ENCODE measurements at places on chromosomes 12 and 14. TPM values are rescaled to one million over a fixed set of nuclear protein-coding genes. Genes with fewer than 3 reads are reported as not detected.

DNA sequence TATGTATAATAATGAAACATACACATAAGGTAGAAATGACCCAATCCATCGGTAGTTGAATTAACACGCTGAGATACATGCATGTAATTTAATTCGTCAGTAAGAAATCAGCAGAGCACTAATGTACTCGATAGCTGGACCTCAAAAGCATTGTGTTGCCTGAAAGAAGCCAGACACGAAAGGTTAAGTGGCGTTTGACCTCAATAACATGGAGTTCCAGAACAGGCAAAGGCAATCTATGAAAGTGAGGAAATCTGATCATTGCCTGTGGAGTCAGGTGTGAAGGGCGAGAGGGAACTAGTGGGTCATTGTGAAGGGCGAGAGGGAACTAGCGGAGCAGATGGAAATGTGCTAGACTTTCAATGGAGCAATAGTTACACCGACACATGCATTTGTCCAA lies 970.4 kb upstream of the TMEM132C start:
- no peak for DNase-seq

DNA sequence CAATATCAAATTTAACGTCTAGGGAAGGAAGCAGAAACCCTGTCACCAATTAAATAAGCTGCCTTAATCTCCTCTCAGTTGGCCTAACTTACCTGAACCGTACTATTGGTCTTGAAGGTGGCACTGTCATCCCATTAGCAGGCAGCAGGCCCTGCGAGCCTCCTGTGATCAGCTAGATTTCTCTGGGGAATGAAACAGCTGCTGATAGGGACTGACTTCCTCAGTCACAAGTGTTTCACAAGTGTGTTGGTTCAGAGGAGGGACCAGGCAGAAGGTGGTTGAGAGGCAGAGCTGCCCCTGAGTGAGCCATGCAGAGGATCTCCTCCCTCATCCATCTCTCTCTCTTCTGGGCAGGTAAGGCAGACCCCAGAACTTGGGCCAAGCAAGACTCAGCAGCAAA lies 166.8 kb downstream of the DAD1 start:
- DNase-seq = no peak

GRCh38 chr12:121805171-121806008 lies 1.6 kb downstream of the SETD1B start:
- DNase-seq = peak; percentile 42

IL31 gene
- total RNA-seq = not detected

GLIPR1L1 gene
- total RNA-seq = not detected

MMP17 gene
- total RNA-seq = 0.32 TPM

- DNase-seq = no peak
Measured at GRCh38 chr12:2119266-2119665, 66.5 kb downstream of the CACNA1C start.

KRT82 gene
- not detected for total RNA-seq

NKX2-1 gene
- total RNA-seq = not detected

TSHR gene
- 0.30 TPM for total RNA-seq

LRTM2 gene
- total RNA-seq = not detected

MAPK1IP1L gene
- 67.2 TPM for total RNA-seq

- no peak for DNase-seq
Measured at GRCh38 chr12:80445083-80445793, 1.2 kb downstream of the PTPRQ start.

GLS2 gene
- 12.2 TPM for total RNA-seq

GRCh38 chr12:4037747-4038312 lies 164.6 kb upstream of the PARP11 start:
- DNase-seq = no peak

PPFIA2 gene
- total RNA-seq = not detected

DNA sequence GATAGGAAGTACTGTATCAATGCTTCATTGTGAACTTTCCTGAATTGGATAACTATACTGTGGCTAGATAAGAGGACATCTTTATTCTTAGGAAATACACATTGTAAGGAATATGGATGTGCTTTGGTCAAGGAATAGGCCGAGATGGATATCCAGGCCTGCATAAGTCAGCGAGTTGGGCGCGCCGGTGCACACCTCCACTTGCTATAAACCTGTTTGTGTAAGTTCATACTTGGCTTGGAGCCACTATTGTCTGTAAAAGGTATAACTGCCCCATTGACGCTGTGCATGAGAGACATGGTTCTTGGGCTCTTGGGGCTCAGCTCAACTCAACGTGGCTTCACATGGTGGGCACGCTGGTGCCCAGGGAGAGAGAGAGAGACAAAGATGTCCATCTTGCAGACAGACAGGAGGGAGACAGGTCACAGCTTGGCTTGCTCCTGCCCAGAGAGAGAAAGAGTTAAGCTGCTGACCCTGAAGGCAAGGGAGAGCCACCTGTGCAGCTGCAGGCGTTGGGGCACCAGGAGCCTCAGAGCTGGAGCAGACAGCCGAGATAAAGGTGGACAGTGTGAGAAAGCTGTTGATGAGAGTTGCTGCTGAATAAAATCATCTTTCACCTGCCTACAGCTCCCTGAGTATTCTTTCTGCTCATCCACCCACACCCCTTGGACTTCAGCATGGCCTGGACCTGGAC lies 34.1 kb upstream of the COCH start:
- no peak for DNase-seq

RASSF9 gene
- total RNA-seq = not detected

DNA sequence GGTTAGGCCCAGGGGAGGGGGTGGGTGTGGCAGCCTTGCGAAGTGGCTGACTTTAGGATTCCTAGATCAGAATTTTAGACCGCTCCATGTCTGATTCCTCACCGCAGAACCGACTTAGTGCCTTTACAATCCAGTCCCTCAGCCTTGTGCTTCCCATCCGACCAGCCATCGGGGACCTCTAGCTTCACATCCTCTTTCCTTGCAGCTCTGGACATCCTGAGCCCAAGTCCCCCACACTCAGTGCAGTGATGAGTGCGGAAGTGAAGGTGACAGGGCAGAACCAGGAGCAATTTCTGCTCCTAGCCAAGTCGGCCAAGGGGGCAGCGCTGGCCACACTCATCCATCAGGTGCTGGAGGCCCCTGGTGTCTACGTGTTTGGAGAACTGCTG lies 557 bp downstream of the COPS7A start:
- DNase-seq = no peak

All from CD4-positive, alpha-beta memory T cell (primary cell).